ENCODE measurements at places on chromosomes 2 and 18.

DNA sequence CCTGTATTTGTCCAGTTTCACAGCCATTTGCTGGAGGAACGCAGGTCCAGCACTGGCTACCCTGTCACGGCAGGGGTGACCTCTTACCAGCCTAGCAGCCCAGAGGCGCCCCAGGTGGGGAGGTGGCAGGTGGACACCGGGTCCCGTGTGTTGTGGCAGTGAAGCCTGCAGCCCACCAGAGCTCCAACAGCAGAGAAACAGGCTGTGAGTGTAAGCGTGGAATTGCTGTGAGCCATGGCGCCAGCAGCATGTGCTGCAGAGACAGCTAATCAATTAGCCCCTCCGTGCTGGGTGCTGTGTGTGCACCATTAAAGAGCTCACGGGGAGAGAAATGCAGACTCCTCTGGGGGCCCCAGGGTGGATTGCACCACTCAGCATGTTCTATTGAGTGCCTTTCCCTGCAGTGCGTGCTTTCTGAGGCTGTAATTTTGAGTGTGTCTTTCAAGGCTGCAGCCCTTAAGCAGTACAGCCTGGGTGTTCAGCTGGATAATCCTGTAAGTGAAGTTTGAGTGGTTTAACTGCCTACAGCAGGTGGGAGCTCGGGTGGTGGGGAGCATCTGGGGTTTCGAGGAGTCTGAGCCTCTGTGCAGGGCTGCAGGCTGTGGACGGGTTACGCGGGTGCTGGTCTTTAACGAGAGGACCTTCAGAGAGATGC lies 15.9 kb downstream of the RTP5 start:
- DNase-seq, result no peak

- DNase-seq, result no peak
Measured at GRCh38 chr2:180705551-180705950, 274.9 kb upstream of the UBE2E3 start.

- DNase-seq, result no peak
Measured at GRCh38 chr18:34595690-34596089, 114.4 kb upstream of the DTNA start.

- DNase-seq, result no peak
Measured at GRCh38 chr2:109261906-109262631, 133.1 kb downstream of the SH3RF3 start.

GRCh38 chr2:228548230-228548629 lies 366.7 kb upstream of the SPHKAP start:
- DNase-seq, result no peak

DNA sequence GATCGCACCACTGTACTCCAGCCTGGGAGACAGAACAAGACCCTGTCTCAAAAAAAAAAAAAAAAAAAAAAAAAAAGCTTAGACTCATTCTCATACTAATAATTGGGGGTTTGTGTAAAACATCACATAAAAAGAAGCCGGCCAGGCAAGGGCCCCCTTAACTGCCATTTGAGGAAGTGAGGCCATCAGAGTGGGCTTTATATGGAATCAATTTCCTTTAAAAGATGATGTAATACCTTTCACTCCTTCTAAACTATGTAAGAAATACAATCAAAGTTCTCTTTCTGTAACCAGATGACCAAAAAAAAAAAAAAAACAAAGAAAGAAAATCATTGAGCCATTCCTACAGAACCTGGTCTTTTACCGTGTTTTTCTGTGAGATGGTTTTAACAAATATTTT lies 13.1 kb upstream of the GPR55 start:
- no peak for DNase-seq

DNA sequence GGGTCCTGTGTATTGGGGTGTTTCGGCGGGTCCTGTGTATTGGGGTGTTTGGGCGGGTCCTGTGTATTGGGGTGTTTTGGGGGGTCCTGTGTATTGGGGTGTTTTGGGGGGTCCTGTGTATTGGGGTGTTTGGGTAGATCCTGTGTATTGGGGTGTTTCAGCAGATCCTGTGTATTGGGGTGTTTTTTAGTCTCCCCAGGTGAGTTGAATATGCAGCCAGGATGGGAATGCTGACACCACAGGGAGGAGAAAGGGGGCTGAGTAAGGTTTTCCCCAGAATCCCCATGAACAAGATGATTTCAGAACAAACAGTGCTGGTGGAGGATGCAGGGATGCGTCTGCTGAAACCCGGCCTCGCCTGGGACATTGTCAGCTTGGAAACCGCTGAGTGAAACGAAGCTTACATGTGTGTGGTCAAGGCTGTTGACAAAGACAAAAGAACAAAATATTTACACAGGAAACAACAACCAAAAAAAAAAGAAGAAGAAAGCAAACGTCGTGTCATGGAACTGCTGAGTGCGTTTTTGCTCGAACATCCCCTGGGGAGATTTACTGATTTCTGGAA lies 88.5 kb upstream of the ODC1 start:
- no peak for DNase-seq

- DNase-seq, result no peak
Measured at GRCh38 chr2:98907966-98908905, 27.8 kb downstream of the CRACDL start.

GRCh38 chr2:14743861-14744260 lies 111.3 kb downstream of the LRATD1 start:
- no peak for DNase-seq

- DNase-seq, result peak; percentile 65
Measured at GRCh38 chr2:230925879-230926765, 1.1 kb upstream of the GPR55 start.

- DNase-seq, result no peak
Measured at GRCh38 chr2:170455617-170456426, 259.3 kb upstream of the SP5 start.

DNA sequence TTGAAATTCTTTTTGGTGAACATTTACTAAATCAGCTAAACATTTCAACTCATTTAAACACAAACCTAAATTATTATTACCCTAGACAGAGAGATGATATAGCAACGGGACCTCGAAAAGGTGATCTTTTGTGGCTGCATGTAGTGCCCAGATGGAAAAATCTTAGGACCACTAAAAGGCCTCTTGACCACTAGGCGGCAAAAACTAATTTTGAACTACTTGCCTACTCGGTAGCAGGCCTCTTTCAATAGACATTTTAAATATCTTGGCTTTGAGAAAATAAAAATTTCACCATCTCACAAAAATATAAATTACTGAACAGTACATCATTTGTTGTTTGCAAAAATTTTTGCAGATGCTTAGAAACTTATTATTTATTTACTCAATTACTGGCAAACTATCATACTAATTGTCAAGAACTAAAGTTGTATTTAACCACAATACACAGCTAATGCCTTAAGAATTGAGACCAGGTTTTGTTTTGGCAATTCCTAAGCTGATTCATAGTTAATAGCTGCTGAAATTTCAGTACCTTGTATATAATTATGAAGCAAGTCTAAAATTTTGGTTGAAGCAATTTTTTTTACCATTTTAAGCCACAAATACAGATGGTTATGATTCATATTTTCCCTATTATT lies 9.4 kb downstream of the COL3A1 start:
- DNase-seq, result no peak

DNA sequence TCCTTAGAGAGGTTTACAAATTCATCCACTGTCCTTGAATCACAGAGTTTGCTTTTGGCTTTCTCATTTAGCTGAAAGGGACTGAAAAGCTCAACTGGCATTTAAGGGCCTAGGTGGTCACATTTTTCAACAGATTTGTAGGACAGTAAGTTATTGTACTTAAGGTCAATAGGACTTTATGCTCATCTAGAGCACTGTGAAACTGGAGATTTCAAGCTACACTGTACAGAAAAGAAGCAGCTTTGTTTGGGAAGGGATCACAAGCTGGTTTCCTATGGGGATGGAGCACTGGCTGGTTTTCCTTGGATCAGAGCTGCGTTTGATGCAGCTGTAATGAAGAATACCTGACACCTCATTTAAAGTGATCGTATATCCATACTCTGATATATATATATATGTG lies 482.7 kb downstream of the FBXO15 start:
- no peak for DNase-seq

DNA sequence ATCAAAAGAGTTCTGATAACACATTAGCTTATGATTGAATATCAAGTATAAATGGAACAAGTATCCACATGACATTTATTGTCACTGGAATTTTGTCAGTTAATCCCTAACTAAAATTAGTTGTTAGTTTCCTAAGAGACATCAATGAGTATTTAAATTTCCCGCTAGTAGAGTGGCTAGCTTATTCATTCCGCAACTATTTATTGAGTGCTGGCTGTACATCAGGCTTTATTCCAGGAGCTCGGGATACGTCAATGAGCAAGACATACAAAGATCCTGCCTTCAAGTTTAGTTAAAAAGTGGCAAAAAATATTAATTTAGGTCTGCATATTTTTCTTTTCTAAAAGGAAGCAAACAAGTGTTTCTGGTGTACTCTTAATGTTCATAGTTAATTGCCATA lies 59.3 kb downstream of the PRKRA start:
- no peak for DNase-seq

DNA sequence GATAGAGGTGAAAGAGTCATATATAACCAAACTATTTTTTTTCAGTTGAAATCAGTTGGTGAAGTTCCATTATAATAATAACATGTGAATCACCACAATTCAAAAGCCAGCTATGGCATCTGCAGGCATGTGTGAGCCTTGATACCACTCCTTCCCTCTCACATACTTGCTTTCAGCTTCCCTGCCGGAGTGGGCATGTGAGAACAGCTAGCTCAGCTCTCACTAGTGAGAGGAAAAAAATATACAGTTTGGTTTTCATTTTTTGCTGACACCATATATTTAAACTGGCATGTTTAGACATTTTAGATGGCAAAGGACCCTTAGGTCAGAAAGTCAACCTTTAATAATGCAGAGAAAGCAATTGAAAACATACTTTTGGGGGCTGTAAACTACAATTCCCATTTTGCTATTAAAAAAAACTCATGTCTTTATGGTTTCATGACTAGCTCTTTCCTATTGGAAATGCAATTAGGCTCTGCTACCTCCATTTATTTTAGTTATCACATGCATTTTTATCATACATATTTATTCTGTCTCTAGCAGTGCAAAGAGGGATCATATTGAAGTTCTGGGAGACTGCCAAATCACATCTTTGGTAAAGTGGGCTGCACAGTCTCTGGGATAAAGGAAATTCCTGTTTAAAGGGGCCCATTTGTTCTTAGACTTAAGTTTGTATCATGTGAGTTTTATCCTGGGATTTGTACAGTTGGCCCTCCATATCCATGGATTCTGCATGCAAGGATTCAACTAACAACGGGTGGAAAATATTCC lies 33.2 kb upstream of the SLC40A1 start:
- no peak for DNase-seq

DNA sequence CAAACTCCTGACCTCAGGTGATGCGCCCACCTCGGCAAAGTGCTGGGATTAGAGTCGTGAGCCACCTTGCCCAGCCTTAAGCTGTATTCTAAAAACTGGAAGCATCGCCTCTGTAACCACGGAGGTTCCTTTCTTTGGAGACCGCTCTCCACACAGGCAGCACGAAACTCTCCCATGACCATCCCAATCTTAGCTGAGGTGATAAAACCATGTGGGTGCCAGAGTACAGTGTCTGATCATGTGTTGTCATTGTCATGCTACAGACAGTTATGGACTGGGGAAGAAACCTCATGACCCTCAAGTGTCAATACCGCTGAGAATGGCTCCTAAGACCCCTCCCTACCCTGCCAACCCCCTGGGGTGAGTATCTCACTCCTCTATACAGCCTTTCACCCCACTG lies 41.4 kb upstream of the EPG5 start:
- no peak for DNase-seq

- no peak for DNase-seq
Measured at GRCh38 chr2:171745806-171746205, 58.5 kb downstream of the DYNC1I2 start.

DNA sequence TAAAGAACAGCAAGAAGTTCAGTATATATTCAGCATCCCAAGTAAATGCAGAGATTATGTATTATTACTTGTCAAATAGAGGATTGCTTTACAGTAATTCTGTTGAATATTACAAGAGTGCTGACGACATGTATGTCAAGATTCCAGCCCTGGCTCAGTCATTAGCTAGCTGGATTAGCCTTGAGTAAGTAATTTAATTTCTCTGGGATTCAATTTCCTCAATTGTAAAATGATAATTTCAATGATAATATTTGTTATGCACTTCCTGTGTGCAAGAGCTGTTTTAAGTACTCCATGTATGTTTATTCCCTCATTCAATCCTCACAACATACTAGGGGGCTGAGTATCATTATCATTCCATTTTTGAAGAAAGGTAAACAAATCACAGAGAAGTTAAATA lies 44.0 kb downstream of the TCF4 start:
- DNase-seq, result no peak

DNA sequence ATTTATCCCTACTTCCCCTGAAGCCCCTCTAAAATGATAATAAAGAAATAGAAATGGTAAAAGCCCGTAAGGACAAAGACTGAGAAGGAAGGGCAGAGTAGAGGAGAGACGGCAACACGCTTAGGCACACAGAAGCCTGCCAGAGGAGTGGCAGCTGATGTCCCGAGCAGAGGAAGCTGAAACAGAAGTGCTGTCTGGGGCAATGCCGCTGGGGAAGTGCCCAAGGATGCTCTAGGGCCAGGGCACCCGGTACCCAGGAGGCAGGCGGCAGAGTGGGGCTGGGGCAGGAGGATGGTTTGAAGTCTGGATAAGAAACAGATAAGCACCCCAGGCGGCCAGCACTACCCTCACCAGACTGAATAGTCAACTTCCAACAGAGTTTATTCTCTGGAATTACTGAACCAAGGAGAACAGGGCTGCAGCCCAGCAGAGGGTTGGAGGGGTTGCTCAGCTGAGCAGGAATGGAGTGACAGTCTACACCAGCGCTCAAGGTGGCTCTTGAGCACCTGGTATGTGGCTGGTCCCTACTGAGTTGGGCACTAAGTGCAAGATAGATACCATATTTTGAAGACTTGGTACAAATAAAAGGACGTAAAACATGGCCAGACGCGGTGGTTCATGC lies 22.4 kb downstream of the TMEM37 start:
- DNase-seq, result no peak

- no peak for DNase-seq
Measured at GRCh38 chr2:166494140-166494624, at the start of gene SCN7A. SCN7A (minus strand) TSS chr2:166494249; CDS start chr2:166477696, 16,553 bp downstream.

- DNase-seq, result no peak
Measured at GRCh38 chr2:118095610-118096009, 7.3 kb downstream of the INSIG2 start.

DNA sequence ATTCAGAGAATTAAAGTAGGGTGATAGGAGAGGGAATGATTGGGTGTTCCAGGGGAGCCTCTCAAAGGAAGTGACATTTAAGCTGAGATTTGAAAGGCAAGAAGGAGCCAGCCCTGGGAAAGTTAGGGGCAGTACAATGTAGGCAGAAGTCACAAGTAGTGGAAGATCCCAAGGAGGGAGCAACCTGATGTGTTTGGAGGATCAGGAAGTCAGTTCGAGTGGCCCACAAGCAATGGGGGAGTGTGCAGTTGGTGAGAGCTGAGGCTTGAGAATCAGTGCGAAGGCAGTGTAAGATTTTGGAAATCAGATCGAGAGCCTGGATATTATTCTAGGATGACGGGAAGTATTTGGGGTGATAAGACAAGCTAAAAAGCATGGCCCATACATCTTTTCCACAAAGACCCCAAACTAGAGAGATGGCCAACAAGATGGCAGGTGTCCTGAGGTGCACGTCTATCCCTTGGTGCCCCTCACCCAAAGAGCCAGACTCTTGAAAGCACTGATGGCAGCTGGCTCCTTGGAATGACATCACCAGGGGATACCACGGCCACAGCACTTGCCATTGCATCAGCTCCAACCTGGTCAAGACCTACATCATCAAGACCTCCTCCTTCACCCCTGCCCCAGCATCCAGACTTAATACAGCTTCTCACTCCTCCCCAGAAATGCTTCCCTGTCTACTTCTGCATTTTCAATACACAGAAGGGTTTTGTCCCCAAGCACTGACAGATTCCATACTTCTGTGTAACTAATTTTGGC lies 127.3 kb downstream of the BCL2 start:
- DNase-seq, result no peak
